ENCODE measurements at places on chromosomes 5 and 9.

DNA sequence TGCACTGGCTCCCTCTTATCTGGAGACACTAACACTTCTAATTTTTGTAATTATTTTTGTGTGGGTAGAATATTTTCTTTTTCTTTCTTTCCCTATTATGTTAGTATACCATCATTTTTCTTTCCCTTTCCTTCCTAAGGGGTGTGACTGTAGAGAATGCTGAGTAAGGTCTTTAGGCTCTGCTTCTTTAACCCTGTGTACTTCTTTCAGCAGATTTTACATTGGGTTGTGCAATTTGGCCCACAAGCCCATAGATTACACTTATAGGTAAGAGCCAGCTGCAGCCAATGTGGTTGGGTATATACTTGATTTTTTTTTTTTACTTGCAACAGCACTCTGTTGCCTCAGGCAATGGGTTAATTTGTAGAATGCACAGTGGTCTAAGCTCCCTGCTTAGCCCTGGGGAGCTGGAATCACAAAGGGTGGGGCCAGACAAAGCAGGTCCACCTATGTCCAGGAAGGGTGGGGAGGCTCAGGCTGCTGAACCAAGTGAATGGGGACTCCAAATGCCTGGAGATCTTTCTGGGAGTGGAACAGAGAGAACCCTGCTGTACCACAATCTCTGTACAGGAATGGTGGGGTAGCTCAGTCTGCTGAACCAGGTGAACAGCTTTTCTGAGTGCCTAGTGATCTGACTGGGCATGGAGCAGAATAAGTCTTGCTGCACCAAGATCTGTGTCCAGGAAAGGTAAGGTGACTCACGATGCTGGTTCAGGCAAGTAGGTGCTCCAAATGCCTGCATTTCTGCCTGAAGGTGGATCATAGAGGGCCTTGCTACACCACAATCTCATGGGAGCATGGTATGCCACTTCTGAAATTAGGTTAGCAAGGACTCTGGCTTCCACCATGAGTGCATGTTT is 64.9 kb downstream of the SLC25A46 start:
- no peak for DNase-seq

GRCh38 chr9:112061152-112061740 is 113.9 kb downstream of the SUSD1 start:
- DNase-seq, result no peak

DNA sequence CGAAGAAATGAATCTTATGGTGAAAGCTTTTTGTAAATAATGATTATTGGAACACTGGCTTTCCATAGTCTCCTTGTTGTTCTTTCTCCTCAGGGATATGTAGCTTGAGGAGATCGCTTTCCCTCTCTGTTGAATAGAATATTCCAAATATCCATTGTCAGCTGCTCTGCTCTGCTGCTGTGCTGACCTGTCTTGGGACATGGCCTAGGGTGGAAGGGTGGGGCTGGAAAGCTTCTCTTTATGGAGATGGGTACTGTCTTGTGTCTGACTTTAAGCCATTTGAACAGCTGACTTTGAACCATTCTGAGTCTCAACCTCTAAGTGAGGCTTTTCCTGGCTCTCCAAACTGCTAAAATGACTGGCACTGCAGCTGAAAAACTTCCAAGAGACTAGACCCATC is 135.8 kb downstream of the PLCXD3 start:
- no peak for DNase-seq

- DNase-seq, result no peak
These were observed 368.8 kb downstream of the GLIS3 start for GRCh38 chr9:3931058-3931457.

GRCh38 chr5:68802430-68802829 is 291.4 kb upstream of the SLC30A5 start:
- DNase-seq, result no peak

GRCh38 chr5:27701931-27702903 is 663.8 kb upstream of the CDH9 start:
- DNase-seq, result no peak

- no peak for DNase-seq
These were observed 31.1 kb upstream of the MEIKIN start for GRCh38 chr5:131976414-131977211.

GRCh38 chr9:113886933-113887332 is 10.8 kb downstream of the ZNF618 start:
- DNase-seq, result no peak

GRCh38 chr9:757246-757881 is 84.1 kb upstream of the DMRT1 start:
- DNase-seq, result no peak

DNA sequence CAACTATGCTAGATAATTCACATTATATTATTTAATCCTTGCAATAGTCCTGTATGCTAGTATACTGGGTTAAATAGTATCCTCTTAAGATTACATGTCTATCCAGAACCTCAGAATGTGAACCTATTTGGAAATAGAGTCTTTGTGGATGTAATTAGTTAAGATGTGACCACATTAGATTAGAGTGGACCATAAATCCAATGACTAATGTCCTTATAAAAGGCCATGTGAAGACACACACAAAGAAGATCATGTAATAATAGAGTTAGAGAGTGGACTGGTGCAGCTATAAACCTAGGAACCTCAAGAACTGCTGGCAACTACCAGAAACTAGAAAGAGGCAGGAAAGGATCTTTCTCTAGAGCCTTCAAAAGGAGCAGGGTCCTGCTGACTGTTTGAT is 263.6 kb upstream of the PTGER4 start:
- no peak for DNase-seq

DNA sequence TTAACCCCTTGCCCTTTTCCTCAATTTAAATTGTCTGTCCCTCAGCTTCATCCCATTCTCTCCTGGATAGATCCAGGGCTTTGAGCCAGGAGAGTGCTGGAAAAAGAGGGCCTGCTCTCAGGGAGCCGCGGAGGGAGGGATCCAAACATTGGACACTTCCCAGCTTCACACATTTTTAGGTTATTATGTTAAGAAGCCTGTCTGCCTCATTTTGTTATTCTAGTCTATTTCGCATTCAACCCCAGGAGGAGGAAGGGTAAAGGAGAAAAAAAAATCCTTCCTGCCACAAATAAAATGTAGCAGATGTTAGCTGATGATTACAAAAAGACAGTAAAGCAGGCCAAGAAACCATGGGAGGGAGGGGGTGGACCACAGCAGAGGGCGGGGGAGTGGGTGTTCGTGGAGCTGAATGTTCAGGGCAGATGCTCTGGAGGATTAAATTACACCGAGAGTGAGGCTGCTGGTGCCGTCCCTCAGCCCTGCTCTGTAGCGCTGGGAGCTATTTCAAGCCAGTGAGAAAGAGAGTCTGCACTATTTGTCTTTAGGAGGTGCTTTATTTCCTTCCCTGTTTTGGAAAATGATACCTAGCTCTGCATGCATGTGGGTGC is 60.6 kb upstream of the ZFR start:
- no peak for DNase-seq

DNA sequence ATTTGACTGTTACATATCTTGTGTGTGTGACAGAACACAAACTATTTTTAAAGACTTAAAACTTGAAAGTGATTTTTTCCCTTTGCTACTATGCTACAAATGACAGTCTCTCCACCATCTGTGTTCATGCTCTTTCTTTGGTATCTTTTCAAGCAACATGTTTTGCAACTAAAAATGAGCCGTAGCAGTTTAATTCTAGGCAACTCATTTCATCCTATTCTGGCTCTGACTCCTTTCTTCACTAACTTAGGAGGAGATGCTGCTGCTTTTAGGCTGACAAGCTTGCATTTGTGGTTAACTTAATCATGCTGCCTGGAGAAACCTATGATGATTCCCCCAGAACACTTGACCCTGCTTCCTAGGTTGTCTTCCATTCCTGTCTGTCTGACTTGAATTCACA is 100.6 kb downstream of the HACD4 start:
- DNase-seq, result no peak

DNA sequence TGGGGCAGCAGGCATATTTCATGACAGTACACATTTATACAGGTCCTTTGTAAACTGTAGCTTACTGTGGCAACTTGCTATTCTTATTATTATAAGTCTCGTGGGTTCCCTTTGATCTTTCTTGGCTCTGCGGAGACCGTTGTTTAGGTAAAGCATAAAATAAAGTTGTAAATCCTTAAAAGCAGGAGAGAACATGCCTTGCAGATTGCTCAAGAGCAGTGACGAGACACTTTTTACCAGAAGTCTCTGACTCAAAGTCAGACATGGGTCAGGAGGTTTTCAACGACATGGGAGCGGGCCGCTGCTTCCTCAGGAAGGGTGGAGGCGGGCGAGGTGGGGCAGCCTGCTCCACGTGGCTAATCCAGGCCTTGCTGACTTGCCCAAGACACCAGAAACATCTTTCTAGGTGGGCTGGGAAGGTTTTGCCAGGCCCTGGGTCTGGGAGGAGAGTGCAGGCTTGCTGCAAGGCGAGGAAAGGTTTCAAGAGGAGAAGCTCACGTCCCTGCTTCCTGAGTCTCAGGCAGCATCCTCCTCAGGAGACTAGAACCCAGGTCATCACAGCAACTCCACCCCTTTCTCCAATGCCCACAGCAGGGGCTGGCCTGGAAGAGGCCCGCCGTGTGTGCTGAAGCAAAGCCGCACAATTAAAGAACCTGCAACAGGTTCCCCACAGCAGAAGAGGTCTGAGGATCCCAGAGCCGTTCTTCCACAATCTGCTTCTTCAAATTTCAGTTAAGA is 6.5 kb downstream of the TBC1D2 start:
- no peak for DNase-seq

- DNase-seq, result no peak
These were observed 40.0 kb downstream of the RFK start for GRCh38 chr9:76354221-76354620.

- DNase-seq, result no peak
These were observed 233.1 kb upstream of the FBXL7 start for GRCh38 chr5:15266841-15267240.

DNA sequence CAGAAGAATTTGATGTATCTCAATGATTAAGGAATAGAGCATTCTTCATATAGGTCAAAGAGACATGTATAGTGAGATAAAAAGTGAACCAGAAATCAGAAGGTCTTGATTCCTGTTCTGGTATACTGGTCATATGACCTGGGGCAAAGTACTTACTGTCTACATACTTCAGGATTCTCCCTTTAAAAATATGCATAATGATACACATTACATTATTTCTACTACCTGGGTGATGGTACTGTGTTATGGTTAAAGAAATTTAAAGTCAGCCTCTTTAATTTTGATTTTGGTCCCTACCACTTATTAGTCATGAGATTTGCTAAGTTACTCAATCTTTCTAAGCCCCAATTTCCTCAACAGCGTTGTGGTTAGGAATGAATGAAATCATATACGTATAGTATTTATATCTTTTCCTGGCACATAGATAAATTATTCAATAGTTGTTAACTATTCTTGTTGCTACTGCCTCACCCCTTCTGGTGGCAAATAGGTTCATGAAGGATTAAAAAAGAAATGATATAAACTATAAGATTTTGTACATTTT is 984.1 kb downstream of the TLE4 start:
- DNase-seq, result no peak

- DNase-seq, result no peak
These were observed 479.0 kb downstream of the ZSWIM6 start for GRCh38 chr5:61811052-61811451.

- no peak for DNase-seq
These were observed 217.3 kb downstream of the ARL15 start for GRCh38 chr5:54093081-54093492.

DNA sequence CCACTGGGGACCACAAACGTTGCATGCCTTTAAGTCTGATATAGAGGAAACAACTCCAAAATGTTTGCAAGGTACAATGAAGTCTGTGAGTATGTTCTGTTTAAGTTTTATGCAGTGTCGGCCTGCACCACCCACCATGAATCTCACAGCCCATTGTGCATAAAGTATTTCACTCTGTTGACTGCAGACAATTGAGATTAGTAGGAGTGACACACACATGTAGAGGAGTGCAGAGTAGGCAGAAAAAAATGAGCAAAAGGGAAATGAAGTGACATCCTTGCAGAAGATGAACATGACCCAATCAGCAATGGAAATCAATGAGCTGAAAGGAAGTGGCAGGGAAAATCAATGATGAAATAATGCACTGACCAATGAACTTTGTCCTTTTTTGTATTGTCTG is 315.6 kb upstream of the PTPRD start:
- no peak for DNase-seq

- no peak for DNase-seq
These were observed 2.3 kb downstream of the SUSD3 start for GRCh38 chr9:93060746-93061259.

DNA sequence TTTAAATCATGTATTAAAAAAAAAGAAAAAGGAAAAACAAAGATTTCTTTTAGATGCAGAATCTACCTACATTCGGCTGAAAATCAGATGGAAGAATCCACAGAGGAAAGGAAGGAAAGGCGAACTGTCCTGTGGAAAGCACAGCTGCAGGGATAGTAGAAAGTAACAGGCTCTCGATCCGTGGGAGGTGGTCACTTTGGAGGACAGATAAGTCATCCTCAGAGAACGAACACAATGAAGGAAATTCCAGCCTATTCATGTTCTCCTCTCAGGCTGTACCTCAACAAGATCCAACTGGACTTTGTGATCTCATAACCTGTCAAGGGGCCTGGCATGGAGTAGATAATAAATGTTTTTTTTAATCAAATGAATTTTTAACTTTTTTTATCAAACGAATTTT is 72.8 kb downstream of the NR6A1 start:
- DNase-seq, result no peak

DNA sequence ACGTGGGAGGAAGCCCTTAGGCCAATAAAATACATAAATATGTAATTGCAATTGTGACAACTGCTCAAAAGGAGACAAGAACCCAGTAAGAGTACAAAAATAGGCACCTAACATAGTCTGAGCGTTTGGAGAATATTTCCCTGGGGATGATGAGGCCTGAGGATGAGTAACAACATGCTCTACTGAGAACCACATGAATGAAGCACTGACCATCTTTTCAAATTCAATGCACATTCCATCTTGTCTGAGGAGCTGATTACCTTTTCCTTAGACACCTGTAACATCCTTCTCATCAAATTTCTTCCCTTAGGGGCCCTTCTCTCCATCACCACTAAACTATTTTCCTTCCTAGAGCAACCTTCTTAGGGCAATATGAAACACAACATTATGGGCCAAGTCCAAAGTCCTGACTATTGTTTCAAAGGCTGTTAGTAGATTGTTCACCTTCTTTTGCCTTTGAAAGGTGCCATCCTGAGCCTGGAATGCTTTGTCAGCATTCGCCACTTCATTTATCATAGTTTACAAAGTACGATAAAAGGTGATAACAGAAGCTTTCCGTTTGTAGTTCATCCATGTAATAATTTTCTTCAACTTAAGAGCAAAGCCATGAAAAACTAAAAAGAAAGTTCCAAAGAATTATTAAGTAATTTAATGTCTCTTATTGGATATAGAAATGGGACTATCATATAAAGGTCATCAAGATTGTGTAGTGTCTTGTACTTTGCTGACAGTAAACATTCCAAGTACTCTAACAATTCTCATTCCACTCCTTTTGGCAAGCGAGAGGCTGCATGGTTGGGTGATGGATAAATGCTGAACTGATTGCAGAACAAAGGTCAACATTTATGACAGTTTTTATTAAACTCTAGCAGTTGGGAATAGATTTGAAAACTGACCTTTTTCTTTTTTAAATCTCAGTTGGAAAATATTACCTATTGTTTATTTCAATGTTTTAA is 471.3 kb downstream of the PDE4D start:
- DNase-seq, result no peak

DNA sequence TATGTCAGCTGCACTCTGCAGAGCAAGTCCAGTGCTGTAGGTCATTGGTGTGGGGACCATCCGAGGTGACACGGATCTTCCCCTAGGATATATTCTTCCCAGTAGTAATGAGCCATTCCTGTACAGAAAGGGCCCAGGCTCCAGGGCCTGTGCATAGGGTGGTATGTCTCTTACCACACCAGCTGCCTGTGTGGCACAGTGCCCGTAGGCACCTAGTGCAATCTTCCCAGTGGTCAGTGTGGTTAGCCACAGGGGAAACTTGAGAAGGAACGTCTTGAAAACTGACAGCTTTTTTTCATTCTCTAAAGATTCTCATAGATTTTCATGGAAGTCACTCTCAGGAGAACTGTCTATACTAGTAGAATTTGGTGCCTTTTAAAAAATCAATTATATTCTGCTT is 39.8 kb downstream of the CYSTM1 start:
- DNase-seq, result no peak
